ENCODE measurements at places on chromosomes 13 and 19.
A peak's percentile ranks its signal among the peaks of the same experiment; 100 is the strongest.

- DNase-seq, result no peak
These were observed 38.9 kb upstream of the SERP2 start for GRCh38 chr13:44334751-44335150.

GRCh38 chr13:110131424-110131823, 175.5 kb downstream of the COL4A1 start:
- no peak for DNase-seq

DNA sequence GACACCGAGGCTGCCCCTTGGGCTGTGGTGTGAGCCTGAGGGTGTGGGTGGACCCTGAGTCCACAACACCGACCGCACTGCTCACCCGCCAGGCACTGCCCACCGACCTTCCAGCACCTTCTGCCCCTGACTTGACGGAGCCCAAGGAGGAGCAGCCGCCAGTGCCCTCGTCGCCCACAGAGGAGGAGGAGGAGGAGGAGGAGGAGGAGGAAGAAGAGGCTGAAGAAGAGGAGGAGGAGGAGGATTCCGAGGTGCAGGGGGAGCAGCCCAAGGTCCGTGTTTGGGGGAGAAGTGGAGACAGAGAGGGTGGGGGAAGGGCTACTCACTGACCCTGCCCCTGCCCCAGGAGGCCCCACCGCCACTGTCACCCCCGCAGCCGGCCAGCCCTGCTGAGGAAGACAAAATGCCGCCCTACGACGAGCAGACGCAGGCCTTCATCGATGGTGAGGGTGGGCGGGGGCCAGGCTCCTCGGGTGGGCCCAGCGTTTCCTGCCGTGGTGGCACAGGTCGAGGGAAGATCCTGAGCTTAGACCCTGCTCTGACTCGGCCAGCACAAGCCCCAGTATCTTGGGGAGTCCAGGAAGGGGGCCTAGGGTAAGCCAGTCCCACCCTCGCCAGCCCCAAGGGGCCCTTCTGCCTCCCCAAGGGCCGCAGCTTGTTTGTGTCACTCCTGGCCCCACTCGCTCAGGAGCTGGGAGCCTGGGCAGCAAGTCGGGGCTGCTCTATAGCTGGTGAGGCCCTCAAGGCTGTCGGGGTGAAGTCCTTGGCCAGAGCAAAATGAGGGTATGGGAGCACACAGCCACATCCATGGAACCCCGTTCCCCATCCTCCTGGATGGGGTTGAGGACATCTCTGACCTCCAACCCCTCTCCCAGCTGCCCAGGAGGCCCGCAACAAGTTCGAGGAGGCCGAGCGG, 12.2 kb downstream of the PRKCSH start:
- DNase-seq, result no peak

- DNase-seq, result no peak
These were observed 103.8 kb downstream of the KL start for GRCh38 chr13:33119856-33120543.

DNA sequence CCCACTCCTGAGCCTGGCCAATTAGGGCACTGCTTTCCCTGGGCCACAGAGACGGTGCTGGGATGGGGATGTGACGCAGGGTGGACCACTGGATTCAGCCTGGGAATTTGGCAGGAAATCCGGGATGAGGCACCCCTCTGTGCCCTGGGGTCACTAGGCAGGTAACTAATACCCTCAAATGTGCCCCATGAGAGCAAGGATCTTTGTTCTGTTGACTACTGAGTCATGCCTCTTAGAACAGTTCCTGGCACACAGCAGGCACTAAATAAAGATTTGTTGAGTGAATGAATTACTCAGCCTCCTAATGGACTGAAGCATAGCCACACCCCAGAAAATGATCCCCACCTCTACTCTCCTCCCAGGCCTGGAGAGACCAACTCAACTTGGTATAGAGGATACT, 15.9 kb downstream of the OPA3 start:
- DNase-seq, result no peak

DNA sequence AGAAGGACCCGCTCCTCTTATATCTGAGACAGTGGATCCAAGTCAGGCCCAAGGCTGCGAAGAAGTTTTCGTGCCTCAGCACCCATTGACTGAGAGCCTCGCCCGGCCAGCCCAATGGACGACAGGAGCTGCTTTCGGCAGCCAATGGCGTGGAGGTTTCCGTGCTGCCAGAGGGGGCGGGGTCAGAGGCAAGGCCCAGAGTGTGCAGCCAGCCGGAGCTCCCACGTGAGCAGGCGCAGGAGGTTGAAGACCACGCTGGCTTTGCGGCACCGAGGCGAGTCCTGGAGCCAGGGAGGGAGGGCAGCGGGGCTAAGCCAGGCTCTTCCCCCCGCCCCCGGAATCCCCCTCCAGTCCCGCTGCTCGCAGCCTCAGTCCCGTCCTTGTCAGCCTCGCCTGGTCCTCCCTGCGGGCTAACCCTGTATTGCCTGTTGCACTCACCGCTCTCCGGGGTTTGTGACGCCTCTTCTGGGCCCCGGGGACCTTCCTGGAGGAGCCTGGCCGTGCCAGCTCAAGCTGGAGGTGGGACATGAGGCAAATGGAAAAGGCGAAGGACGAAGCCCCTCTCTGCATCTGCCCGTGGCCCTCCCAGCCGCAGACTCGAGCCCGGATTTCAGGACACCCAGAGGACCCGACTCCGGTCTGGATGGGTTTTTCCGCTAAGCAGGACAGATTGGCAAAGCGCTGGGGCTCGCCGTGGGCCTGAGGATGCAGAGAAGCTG, 1.5 kb downstream of the IFNL4 start:
- peak; percentile 62 for DNase-seq

GRCh38 chr13:95707442-95708390, 30.8 kb downstream of the DNAJC3 start:
- DNase-seq, result no peak

DNA sequence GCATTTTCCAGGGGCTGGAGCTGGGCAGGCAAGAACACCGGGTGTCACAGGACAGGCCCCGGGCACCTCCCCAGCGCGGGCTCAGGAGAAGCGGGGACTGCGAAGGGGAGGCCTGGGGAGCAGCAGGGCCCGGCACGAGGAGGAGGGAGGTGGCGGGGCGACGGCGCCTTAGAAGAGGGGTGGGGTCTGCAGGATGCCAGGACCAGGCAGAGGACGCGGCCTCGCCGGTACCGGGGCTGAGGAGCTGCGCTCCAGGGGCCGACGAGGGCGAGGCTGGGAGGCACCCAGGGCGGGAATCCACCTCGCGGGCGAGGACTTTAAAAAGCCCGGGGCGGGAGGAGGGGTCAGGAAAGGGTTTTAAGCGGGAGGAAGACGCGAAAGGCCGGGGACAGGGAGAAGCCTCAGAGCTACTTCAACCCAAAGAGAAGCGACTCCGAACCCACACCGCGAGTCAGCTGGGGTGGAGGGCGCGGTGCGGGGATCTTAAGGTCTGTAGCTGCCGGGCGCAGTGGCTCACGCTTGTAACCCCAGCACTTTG, 665 bp downstream of the ZNF347 start:
- peak; percentile 35 for DNase-seq

DNA sequence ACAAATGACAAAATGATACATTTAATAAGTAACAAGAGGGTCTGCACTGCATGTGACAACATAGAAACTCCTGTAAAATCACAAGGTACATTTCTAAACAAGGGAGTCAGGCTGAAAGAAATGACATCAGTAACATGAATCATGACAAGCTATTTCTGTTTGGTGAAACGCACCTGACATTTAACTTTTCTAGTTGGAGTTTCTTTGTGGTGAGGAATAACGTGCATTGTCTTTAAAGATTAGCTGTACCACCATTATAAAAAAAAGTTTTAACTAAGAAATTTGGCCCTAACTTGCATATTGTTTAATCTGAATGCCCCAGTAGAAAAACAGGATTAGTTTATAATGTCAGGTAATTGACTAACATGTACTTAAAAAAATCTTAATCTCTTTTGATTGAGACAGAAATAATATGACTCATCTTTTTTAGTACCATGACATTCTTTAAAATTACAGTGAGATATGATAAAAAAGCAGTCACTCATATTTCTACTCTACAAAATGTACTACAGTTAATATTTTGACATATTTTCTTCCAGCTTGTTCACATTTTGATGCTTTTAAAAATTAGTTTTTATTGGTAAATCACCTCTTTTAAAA, 418.2 kb downstream of the KLF12 start:
- DNase-seq, result no peak

GRCh38 chr13:42041684-42042035, 6.8 kb upstream of the DGKH start:
- DNase-seq, result no peak

All from CD4-positive, alpha-beta T cell treated with Interleukin-6 for 4 hours (primary cell).